Uterus (tissue), 4 donors: ENCODE measurements at places on chromosomes 7 and 10.

GRCh38 chr10:60123172-60123571 lies 216.8 kb upstream of the CCDC6 start:
- peak; percentile 36 for DNase-seq

DNA sequence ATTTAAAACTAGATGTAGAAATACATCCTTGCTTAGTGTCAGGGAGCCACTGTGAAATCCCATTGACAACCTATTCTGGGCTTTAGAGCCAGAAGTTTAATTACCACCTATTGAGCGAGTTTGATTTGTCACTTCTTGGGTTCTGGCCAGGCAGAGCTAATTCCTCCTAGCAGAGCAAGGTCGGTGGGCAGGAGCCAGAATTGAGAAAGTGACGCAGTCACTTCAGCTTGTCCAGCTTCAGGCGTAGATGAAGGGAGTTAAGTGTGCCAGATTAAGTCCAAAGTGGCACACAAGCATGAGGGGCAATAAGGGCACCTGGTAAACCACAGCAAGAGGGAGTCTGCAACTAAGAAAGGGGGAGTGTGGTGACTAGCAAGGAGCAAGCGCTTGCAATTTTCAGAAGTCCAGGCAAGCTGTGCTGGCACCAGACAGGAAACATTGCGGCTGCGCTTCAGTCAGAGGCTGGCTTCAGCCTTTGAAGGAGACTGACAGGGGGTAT lies 119.4 kb downstream of the ST7 start:
- peak; percentile 25 for DNase-seq

- no peak for DNase-seq
These were observed 413.5 kb downstream of the NRG3 start for GRCh38 chr10:82288461-82288881.

GRCh38 chr10:132146941-132147915 lies 39.5 kb upstream of the DPYSL4 start:
- DNase-seq, result no peak

DNA sequence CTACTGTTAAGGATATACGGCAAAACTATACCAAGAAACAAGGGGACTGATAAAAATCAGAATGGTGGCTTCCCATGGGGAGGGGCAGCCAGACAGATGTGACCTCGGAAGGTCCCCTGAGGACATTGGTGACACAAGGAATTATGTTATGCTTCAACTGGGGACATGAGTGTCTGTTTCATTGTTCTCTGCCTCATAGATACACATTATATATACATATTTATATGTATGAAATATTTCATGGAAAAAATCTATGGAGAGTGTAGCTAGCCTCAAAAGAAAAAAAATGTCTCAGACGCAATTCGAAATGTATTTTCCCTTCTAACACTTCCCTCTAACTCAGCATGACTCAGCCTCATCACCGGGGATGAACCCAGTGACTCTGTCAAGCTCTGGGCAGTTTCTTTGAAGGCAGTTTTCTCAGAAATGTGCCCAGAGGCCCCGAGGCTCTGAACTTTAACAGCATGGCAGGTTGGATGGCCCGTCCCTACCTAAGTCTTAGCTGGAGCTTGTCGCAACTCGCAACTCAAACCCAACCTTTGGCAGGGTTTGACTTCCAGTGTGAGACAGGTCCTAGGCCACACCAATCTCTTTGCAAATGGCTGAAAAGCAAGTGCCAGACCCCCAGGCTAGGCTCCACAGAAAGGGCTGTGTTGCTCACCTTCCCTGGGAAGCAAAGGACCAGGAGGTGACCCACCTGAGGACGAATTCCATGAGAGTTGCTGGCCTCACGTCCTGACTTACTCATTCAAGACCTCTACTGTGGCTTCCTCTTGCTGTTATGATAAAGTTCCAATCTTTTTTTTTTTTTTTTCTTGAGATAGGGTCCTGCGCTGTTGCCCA lies 86.9 kb downstream of the CARD11 start:
- DNase-seq, result no peak

GRCh38 chr7:68364886-68365625 lies 1233.2 kb upstream of the AUTS2 start:
- DNase-seq, result no peak

DNA sequence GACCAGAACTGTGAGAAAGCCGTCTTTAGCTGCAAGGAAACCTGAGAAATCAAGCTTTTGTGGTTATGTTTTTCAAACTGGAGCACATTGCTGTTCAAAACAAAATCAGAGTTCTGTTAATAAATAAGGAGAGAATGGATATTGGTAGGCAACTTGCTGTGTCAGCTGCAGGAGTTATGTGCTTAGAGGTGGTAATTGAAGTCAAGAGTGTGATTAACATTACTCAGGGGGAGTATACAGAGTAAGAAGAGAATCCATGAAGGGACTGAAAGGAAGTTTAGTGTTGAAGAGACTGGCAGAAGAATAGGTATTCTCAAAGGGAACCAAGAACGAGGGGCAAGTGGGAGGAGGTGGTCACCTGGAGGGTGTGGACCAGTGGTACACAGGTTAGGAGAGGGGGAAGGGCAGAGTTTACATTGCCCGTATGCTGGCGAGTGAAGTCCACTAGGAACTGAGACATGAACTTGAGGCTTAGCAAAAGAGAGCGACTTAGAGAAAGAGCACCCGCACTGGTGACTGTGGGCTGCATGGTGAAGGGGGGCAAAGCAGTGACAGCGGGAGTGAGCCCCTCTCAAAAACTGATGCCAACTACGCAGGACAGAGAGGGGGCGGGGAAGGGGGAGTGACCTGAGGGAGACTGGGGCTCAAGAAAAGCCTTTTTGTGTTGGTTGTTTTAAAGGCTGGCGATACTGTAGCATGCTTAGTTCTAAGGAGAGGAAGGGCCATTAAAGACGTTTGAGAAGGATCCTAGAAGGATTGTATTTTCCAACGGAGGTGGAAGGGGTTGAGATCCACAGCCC lies 80.0 kb downstream of the SDK1 start:
- no peak for DNase-seq

DNA sequence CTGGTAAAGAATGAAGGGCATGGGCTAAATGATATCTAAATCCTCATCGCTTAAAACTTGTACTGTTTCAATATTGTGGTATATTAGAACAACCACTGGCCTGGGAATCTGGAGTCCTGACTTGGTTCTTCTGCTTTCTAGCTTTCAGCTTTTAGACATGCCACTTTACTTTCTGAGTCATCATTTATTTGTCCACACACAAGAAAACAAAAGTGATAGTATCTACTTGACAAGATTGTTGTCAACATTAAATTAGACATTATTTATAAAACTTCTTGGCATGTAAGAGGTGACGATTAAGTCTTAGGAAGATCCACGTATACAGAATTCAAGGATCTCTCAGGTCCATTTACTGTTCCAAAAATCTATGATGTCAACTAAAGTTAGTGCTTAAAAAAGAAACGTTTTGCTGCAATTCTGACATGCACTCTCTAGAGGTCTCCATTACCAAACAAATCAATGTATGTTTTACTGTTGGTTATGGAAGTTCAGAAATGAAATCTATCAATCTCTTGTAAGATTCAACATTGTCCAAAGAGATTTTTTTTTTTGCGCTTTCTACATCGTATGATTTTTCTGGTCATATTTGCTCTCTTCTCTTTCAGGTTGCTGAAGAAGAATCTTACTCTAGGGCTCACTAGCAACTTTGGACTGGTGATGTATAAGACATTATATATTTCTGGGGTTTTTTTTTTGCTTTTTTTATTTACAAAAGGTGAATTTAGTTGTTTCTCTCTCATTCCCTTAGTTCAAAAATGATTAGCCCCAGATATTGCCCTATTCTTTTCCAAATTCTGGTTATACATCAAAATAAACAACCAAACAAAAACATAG lies 53.6 kb upstream of the DYNC1I1 start:
- DNase-seq, result no peak

- no peak for DNase-seq
These were observed 227.4 kb upstream of the COBL start for GRCh38 chr7:51543801-51544553.

- no peak for DNase-seq
These were observed 181.8 kb upstream of the PFKP start for GRCh38 chr10:2885288-2886278.

- no peak for DNase-seq
These were observed 155.1 kb downstream of the LSM5 start for GRCh38 chr7:32335107-32335506.

GRCh38 chr10:4522296-4523000 lies 303.6 kb upstream of the AKR1E2 start:
- no peak for DNase-seq

- DNase-seq, result no peak
These were observed 49.9 kb upstream of the CPN1 start for GRCh38 chr10:100131571-100131970.

DNA sequence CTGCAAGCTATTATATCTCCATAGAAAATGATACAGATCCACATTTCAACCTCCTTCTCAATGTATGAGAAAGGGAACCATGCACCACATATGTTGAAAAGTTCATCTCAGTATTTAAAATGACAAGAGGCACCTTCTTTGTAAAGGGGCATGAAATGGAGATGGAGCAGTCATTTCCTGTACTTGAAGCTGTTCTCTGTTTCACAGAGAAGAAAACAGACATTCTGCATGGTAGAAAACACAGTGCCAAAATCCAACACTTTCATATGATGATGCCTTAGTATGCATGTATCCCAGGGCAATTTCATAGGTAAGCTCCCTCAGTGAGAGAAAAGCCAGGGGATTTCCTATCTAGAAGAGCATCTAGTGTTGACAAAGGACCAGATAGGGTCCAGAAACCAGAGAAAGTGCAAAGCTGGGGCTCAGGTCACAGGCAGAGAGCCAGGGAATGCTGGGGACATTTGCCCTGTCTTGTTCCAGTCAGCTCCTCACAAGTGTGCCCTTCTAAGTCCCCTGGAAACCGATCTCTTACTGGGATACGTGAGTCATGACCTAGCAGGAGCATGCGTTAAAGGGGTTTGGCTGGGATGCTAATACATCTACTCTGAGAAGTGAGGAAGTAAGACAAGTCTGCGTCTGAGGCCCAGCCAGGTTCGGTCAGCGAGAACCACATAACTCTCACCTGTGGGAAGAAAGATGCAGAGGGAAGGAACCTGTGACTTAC lies 118.7 kb downstream of the ICA1 start:
- no peak for DNase-seq

GRCh38 chr7:106887421-106887820 lies 22.3 kb downstream of the PIK3CG start:
- DNase-seq, result no peak

DNA sequence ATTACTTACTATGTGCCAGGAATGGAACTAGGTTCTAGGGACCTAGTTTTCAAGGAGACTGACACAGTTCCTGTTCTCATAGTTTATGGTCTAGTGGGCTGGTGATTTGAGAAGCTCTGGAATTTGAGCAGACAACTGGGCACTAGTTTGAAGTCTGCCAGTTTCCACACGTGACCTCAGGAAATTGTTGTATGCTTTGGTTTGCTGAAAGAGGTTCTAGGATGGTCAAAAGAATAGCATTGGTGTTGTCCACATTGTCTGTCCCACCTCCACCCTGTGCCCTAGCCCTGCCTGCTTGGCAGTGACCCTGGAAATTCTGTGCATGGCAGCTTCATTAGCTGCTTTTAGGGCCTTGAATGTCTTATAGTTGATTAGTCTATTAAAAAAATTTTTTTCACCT lies 28.7 kb downstream of the GBF1 start:
- no peak for DNase-seq

DNA sequence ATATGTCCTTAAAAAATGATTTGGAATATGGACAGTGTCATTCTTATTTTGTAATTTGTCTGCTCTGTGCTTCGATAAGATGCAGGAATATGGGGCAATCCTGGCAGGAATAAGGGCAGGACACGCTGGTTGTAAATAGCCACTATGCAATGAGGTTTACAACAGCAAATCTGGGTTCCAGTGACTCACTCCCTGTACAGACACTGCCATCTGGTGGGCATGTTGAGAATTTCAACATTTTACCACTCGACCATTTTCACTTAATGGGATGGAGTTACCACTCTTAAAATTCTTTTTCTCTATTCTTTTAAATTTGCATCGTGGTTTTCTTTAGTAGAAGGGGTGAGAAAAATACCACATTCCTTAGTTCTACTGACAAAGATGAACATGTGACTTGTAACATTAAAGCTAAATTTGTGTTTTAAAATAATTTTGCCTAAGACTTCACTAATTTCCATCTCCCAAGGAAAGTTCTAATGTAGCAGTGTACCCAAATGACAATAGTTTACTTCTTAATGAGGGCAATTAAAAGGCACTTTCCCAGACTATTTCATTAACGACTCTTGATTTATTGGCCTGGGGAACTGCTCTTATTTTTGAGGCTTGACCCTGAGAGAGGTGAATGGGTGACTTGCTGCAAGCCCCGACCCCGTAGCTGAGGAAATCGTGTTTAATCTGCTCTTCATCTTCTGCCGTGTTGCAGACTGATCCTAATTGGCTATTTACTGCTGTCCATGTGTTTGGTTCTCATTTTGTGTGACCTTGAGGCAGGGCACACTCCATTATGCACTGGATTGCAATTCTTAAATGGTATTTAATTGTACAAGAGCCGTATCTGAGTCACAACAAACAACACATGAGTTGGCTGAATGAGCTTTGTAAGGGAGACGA lies 173.6 kb upstream of the IMMP2L start:
- peak; percentile 56 for DNase-seq

GRCh38 chr10:44517635-44518034 lies 132.7 kb upstream of the CXCL12 start:
- DNase-seq, result no peak

- DNase-seq, result no peak
These were observed 1.7 kb upstream of the CCM2 start for GRCh38 chr7:44998153-44998871.

GRCh38 chr7:107932805-107933204 lies 41.8 kb downstream of the DLD start:
- DNase-seq, result no peak

GRCh38 chr10:33776419-33777070 lies 442.1 kb upstream of the NRP1 start:
- DNase-seq, result no peak

DNA sequence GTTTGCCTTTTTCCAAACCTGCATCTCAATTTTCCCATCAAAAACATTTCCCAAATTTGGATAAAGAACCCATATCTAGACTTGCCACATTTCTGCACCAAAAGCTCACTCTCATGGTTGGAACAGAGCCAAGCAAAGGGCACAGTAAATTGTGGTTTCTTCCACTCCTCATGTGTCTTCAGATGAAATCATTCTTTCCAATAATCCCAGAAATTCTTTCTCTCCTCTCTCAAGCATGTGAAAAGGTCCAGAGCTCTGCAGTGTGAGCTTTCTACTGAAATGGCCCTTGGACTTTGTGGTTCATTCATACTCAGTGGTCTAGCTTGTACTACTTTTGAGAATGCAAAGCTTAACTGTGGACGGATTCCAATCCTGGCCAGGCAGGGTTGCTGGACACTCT lies 19.8 kb downstream of the PRSS2 start:
- DNase-seq, result no peak

DNA sequence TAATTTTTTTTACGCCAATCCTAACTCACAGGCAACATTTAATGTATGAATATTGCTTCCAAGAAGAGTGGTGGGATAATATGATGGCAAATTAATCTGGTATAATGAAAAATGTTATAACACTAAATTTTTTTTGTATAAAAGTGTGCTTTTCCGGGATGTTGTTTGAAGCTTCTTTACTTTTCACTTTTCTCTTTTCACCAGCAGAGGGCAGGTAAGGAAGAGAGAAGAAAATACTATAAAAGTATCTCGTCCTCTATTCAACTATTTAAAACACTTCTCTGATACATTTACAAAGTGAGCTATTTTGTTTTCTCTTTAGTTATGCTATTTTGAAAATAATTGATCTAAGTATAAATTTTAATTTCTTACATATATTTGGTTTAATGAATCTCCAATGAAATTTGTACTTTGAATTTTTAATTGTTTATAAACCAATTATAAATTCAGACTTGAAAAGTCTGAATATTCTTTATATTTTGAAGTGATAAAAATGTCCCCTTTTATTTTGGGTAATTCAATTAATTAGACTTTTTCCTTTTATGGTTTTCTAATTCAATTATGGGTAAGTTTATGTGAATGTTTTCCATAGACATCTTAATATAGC lies 20.7 kb upstream of the CFTR start:
- DNase-seq, result no peak
